Tibial nerve (tissue), 4 donors: ENCODE measurements at places on chromosomes 13 and 19.
A peak's percentile ranks its signal among the peaks of the same experiment; 100 is the strongest.

GRCh38 chr13:63110466-63110865 is 1694.8 kb upstream of the PCDH20 start:
- DNase-seq: no peak
- H3K27me3 ChIP-seq: no peaks in the 10 kb centered on the region
- H3K4me1 ChIP-seq: no peaks in the 10 kb centered on the region
- H3K4me3 ChIP-seq: no peak overlapping the region
- H3K27ac ChIP-seq: no peak overlapping the region
- H3K36me3 ChIP-seq: no peaks in the 10 kb centered on the region

DNA sequence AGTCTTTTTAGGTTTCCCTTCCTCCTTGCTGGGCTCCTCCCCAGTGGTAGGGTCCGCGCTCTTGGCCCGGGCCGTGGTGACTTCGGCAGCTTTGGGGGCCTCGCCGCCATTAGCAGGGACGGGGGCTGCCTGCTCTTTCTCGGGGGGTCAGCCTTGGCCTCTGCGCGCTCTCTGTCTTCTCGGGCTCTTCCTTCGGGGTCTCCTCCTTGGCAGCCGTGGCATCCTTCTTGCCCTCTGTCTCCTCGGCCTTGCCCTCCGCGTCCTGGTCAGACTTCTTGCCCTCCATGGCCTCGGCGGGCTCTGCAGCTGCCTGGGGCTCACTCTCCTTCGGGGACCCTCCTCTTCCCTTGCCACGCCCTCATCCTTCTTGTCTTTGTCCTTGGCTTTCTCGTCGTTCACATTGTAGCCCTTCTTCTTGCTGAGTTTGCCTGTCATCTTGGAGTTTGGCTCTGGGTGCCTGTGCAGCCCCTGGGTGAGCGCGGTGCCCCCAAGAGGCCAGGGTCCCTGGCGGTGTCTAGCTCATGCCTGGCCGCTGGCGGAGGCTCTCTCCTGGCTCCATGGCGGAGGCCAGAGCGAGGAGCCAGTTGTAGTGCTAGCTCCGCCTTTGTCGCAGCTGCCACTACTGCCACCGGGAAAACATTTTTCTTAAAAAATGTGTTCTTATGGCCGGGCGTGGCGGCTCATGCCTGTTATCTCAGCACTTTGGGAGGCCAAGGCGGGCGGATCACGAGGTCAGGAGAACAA is 283.0 kb upstream of the SGCG start:
- no peak overlapping the region for H3K27ac ChIP-seq
- no peaks in the 10 kb centered on the region for H3K27me3 ChIP-seq
- no peaks in the 10 kb centered on the region for H3K36me3 ChIP-seq
- no peak overlapping the region for H3K4me3 ChIP-seq
- no peak for DNase-seq

DNA sequence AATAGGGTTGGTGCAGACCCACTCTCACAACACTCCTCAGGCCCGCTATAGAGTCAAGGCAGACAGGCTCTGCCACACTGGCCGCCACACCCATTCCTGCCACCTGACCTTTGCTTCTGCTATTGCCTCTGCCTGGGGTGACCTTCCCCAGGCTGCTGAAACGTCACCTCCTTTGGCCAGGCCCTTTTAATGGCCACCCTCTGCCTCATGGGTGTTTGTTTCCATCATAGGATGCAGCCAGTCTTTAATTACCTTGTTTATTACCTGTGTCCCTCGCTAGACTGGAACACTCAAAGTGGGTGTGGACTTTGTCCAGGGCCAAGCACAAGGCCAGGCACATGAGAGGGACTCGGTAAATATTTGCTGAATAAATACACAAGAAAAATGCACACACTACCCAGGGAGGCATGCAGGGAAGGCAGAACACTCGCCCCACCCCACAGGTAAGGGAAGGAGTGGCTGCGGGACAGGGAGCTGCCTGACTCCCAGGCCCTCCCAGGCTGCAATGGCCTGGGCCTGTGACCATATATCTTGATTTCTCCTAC is 3.2 kb downstream of the LSM4 start:
- no peak overlapping the region for H3K4me3 ChIP-seq
- H3K4me1 ChIP-seq: peaks cover 65% of the 10 kb centered on the region
- H3K36me3 ChIP-seq: peaks cover 8% of the 10 kb centered on the region
- no peaks in the 10 kb centered on the region for H3K27me3 ChIP-seq
- no peak for DNase-seq

DNA sequence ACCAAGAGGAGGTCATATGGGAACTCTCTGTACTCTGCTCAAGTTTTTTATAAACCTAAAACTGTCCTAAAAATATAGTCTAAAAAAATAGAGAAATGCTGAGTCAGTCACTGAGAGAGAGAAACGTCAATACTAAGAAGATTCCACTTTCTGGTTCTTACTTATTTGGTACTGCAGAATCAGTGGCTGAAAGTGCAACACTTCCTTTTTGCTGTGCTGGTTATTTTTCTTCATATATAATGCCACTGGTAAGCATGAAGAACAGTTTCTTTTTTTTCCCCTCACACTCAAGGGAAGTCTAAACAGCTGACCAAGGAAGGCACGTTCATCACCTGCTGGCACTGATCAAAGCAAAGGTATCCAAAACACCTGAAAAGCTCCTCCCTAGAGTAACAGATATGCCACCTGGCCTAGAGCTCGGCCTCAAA is 44.3 kb upstream of the N4BP2L1 start:
- no peak overlapping the region for H3K4me3 ChIP-seq
- peaks cover 20% of the 10 kb centered on the region for H3K36me3 ChIP-seq
- no peak for DNase-seq
- no peaks in the 10 kb centered on the region for H3K27me3 ChIP-seq
- no peak overlapping the region for H3K27ac ChIP-seq

- DNase-seq: no peak
- no peaks in the 10 kb centered on the region for H3K4me1 ChIP-seq
- no peaks in the 10 kb centered on the region for H3K27me3 ChIP-seq
- no peak overlapping the region for H3K4me3 ChIP-seq
- H3K36me3 ChIP-seq: peaks cover 40% of the 10 kb centered on the region
Observed at GRCh38 chr19:5016781-5017180, 47.9 kb downstream of the KDM4B start.

DNA sequence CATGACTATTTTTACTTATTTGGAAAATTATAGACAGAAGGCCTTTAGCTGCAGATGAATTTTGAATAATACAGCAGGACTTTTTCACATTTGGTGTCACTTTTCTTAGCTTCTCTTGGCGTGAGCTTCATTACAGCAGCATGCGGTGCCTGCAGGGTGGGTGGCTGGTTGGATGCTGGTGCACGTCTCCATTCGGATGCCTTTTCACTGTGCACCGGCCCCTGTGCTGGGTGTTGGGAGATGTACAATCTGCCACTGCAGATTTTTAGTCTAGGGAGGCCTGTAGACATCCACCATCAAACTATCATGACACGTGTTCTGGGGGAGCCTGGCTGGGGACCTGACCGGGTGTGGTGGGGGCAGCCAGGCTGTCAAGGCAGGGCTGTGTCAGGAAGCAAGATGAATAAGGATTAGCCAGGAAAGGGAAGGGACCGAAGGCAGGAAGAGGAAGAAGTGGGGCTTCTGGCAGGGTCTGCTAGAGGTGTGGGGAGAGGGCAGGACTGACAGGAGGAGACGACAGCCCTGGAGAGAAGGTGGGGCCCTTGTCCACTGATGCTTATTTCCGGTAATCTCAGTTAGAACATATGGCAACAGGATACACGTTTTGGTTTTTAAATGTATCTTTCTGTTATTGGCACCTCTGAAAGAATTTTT is 88.8 kb downstream of the ARHGEF7 start:
- peaks cover 85% of the 10 kb centered on the region for H3K4me1 ChIP-seq
- no peaks in the 10 kb centered on the region for H3K27me3 ChIP-seq
- H3K36me3 ChIP-seq: peaks cover 6% of the 10 kb centered on the region
- peak overlapping the region; percentile 46 for H3K27ac ChIP-seq
- DNase-seq: no peak

DNA sequence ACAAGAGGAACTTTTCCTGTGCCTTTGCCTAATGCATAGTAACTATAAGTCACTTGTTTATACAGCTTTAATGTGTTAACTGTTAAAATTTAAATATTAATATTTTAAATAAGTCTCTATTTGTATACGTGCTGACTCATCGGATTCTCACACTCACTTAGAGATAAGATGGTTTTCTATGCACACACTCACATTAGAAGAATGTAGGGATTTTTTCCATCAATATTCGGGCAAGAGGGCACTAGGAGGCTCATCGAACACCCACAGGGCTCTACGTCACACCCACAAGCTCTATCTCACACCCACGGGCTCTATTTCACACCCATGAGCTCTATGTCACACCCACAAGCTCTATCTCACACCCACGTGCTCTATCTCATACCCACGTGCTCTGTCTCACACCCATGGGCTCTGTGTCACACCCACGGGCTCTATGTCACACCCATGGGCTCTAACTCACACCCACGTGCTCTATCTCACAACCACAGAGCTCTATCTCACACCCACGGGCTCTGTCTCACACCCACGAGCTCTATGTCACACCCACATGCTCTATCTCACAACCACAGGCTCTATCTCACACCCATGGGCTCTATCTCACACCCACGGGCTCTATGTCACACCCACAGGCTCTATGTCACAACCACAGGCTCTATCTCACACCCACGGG is 73.4 kb downstream of the COL4A2 start:
- H3K27ac ChIP-seq: no peak overlapping the region
- H3K4me3 ChIP-seq: no peak overlapping the region
- no peaks in the 10 kb centered on the region for H3K27me3 ChIP-seq
- no peak for DNase-seq

- H3K27me3 ChIP-seq: no peaks in the 10 kb centered on the region
- DNase-seq: no peak
- H3K36me3 ChIP-seq: no peaks in the 10 kb centered on the region
- no peak overlapping the region for H3K4me3 ChIP-seq
- H3K4me1 ChIP-seq: peaks cover 20% of the 10 kb centered on the region
Observed at GRCh38 chr19:16249826-16250404, 52.2 kb downstream of the AP1M1 start.

GRCh38 chr13:31138515-31138914 is 23.2 kb downstream of the HSPH1 start:
- H3K36me3 ChIP-seq: peaks cover 14% of the 10 kb centered on the region
- no peaks in the 10 kb centered on the region for H3K27me3 ChIP-seq
- no peak overlapping the region for H3K27ac ChIP-seq
- DNase-seq: no peak
- H3K4me3 ChIP-seq: no peak overlapping the region
- H3K4me1 ChIP-seq: no peaks in the 10 kb centered on the region

DNA sequence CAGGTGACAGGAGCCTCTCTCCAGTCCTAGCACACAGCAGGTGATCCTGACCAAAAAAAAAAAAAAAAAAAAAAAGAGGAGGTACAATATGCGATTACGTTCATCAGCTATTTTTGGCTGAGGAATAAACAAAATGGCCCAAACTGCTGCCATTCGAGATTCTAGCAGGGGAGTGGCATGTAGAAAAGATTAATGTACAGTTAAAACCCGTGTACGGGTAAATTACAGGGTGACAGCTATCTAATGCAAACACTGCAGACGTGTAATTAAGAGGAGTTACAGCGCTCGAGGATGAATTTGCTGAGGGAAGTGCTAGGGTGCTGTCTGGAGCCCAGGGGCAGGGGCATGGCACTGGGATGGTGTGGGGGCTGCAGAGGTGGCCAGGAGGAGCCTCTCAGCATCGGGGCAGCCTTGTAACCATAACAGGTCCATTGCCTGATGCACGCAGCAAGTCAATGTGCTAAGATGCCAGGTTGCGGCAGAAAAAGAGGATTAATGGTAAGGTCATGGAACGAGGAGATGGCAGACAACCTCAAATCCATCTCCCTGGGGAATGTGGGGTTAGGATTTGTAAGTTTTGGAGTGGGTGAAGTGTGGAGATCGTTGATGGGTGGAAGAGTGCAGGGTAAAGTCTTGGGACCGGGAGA is 17.4 kb downstream of the CHST8 start:
- no peaks in the 10 kb centered on the region for H3K4me1 ChIP-seq
- no peak overlapping the region for H3K27ac ChIP-seq
- no peaks in the 10 kb centered on the region for H3K27me3 ChIP-seq
- DNase-seq: no peak

GRCh38 chr19:18650021-18650390 is 13.2 kb downstream of the KLHL26 start:
- H3K27ac ChIP-seq: peak overlapping the region; percentile 95
- H3K4me3 ChIP-seq: peak overlapping the region; percentile 22
- no peaks in the 10 kb centered on the region for H3K27me3 ChIP-seq
- H3K36me3 ChIP-seq: no peaks in the 10 kb centered on the region
- H3K4me1 ChIP-seq: no peaks in the 10 kb centered on the region

GRCh38 chr19:3361384-3362216 is 4.8 kb upstream of the NFIC start:
- H3K27me3 ChIP-seq: no peaks in the 10 kb centered on the region
- H3K36me3 ChIP-seq: no peaks in the 10 kb centered on the region
- no peaks in the 10 kb centered on the region for H3K4me1 ChIP-seq
- peak overlapping the region; percentile 97 for H3K4me3 ChIP-seq

GRCh38 chr19:13962699-13963602 is 10.6 kb downstream of the DCAF15 start:
- no peaks in the 10 kb centered on the region for H3K27me3 ChIP-seq
- peaks cover 99% of the 10 kb centered on the region for H3K36me3 ChIP-seq
- no peak overlapping the region for H3K4me3 ChIP-seq
- no peak overlapping the region for H3K27ac ChIP-seq
- peaks cover 12% of the 10 kb centered on the region for H3K4me1 ChIP-seq
- DNase-seq: no peak

DNA sequence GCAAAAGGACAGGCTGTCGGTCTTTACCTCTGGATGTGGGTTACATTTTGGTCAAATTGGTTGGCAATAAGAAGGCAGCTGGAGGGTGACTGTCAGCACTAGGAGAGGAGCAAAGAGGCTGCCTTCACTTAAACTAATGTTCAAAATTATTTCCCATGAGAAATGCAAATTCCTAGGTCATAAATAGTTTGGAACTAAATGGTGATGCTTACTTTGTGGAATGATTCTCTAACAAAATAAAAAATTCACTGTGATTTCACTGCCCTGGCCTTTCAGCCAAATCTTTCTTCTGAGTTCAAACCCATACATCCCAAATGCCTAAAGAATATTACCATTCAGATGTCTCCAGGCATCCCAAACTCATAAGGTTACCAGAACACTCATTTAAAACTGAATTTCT is 25.0 kb upstream of the OXGR1 start:
- no peaks in the 10 kb centered on the region for H3K36me3 ChIP-seq
- no peak for DNase-seq
- H3K4me1 ChIP-seq: no peaks in the 10 kb centered on the region
- no peak overlapping the region for H3K27ac ChIP-seq

DNA sequence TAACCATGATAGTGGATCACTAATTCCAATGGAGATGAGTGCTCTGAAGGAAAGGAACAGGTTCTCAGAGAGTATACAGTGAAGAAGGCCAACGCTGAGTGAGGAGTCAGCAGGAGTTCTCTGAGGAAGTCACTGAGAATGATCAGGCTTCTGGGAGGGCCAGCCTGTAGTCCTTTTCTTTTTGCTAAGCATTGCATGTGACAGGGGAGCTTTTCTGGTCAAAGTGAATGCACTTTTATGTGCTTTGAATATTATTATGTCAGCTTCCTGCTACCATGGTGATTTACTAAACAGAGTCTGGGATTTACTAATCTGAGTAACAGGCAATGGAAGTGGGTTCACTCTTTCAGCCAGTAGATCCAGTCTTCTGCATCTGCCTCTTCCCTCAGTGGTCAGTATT is 81.1 kb upstream of the SERP2 start:
- DNase-seq: no peak
- peak overlapping the region; percentile 50 for H3K27ac ChIP-seq
- no peak overlapping the region for H3K4me3 ChIP-seq
- H3K36me3 ChIP-seq: no peaks in the 10 kb centered on the region

- no peak for DNase-seq
- H3K4me1 ChIP-seq: peaks cover 44% of the 10 kb centered on the region
Observed at GRCh38 chr13:51645154-51645650, 60.9 kb downstream of the WDFY2 start.
